ENCODE measurements at places on chromosomes 12 and 14.

DNA sequence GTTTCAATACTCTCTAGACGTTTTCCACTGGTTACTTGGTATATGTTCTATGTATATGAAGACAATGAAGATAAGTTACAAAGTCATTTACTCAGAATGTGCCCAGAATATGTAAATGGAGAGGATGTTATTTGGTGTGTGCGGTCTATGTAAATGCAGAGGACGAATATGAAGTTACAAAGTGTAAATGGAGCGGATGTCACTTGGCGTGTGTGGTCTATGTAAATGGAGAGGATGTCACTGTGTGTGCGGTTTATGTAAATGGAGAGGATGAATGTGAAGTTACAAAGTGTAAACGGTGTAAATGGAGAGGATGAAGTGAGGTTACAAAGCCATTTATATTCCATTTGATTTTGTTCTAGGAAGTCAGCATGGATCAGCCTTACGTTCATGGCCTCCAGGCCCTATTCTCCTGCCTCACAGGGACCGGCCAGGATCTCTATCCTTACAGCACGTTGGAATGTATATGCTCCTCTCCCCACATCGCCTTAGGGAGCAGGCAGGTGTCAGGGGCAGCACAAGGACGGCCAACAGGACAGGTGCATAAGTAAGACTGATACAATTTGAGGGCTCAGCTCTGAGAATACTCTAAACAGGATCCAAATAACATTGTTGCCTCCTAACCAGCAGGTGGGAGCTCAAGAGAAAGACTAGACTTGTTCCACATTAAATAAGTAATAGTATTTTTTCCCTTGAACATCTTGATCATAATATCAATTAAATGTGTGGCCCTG is 42.4 kb downstream of the GLRX5 start:
- no peak for DNase-seq

- no peak for DNase-seq
Measured at GRCh38 chr14:42023452-42023851, 416.8 kb downstream of the LRFN5 start.

DNA sequence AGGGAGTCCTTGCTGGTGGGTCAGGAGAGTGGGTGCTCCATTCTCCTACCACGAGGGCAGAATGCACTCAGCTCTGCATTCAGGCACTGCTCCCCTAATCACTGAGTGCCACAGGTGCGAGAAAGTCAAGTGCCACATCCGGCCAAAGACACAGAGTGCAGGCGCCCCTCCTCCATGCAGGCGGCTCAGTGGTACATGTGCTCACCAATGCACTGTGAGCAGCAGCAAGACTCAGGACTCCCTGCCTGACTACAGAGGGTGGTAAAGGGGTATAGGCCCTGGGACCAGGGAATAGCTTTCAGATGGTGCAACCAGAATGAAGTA is 32.9 kb downstream of the ZFYVE21 start:
- no peak for DNase-seq

DNA sequence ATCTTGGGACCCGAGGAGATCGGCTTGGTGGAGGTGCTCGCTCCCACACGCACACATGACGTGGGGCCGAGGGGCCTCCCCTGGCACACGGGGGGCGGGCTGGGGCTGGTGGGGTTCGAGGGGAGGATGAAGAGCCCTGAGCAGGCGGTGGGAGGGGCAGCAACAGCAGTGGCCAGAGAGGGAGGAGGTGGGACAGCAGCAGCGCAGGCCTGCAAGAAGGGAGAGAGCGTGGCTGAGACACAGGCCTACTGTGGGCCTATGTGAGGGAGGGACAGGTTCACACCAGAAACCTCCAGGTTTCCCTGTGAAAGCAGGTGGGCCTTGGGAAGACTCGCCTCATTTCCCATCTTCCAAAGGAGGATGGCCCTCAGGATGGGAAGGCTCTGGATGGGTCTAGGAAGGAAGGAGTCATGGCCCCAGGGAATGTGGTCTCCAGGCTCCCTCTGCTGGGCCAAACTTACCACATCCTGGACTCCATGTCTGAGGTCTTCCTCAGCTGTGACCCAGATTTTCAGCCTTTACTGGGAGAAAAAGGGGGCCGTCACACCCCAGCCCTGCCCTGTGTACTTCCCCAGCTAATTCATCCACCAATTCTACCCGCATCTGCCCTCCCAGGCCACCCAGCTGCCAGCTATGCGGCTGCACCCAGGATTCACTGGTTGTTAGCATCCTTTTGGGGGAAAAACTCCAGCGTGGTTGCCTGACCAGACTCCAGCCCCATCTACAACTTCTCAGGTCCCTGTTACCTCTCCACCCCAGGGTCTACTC is 2.8 kb downstream of the PIANP start:
- DNase-seq: no peak

DNA sequence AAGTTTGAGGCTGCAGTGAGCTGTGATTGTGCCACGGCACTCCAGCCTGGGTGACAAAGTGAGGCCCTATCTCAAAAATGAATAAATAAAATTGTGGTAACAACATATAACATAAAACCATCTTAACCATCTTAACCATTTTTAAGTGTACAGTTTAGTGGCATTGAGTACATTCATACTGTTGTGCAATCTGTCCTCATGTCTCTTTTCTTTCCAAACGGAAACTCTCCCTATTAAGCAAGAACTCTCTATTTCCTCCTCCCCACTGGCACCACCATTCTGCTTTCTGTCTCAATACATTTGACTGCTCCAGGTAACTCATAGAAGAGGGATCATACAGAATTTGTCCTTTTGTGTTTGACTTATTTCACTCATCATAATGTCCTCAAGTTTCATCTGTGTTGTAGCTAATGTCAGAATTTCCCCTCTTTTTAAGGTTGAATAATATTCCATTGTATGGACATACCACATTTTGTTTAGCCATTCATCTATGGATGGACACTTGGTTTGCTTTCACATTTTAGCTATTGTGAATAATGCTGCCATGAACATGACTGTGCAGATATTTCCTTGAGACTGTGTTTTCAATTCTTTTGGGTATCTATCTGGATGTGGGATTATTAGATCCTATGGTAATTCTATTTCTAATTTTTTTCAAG is 4.4 kb upstream of the MARK3 start:
- DNase-seq: no peak

GRCh38 chr14:21089271-21089670 is 9.2 kb downstream of the ZNF219 start:
- no peak for DNase-seq

GRCh38 chr12:114237230-114237629 is 168.7 kb downstream of the TBX5 start:
- DNase-seq: no peak

DNA sequence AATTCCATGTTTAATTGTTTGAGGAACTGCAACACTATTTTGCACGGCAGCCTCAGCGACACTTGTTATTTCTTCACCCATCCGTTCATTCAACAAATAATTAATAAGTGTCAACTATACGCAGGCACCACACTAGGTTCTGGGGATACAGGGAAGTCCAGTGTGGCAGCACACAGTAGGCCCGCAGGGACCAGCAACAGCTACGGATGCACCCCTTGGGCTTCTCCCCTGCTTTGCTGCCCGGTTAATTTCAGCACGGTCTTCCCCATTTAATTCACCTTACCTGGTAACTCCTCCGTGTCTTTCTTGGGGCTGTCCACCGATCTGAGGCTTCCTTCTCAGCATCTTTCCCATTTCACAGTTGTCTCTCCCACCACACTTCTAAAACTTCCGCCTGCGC is 48.3 kb downstream of the ZFP36L1 start:
- no peak for DNase-seq

DNA sequence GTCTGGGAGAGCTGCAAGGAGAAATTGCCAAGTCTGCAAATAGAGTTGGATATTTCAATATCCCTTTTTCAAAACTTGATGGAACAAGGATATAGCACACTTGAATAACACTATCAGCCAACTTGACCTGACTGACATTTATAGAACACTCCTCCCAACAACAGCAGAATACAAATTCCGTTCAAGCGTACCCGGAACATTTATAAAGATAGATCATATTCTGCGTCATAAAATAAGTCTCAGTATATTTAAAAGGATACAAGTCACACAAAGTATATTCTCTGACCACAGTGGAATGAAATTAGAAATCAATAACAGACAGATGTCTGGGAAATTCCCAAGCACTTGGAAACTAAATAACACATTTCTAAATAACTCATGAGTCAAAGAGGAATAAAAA is 29.0 kb upstream of the MEG3 start:
- DNase-seq: no peak

DNA sequence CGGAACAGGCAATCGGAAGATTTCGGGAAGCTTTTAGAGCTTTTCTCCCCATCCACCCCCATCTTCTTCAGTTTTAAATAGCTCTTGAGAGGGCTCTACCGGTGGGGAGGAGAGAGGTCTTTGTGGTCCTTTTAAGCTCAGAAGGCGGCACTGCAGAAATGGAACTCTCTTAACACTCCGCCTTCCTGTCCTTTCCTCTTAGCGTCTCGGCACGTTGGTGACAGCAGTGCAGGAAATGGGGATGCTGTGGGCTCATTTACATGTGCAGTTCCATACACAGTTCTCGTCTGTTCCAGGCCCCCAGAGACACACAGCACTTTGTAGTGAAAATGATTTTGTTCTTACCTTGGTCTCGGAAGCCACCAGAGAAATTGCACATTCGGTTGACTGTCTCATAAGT is 50.4 kb upstream of the RIN3 start:
- DNase-seq: no peak

DNA sequence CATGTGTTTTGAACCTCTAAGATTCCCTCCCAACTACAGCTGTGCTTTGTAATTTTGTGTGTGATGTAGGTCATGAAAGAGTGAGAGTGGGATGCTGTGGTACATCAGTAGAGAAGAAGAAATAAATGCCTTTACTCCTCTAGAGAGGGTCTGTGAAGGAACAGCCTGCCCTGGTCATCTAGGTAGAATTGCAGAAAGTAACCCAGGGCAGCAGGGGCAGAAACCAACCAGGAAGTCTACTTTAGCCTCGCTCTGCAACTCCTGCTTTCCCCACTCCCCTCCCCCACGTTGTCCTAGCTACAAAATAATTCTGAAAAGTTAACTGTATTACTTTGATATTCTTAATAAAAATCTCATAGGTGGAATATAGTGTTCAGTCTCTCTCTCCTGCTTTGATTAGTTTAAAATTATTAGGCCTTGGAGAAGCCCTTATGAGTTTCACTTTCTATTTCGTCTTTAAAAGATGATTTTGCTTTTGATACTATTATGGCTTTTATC is 7.5 kb downstream of the TBK1 start:
- DNase-seq: no peak

GRCh38 chr14:40685764-40686163 is 920.9 kb upstream of the LRFN5 start:
- no peak for DNase-seq

- DNase-seq: no peak
Measured at GRCh38 chr14:68219407-68219806, 399.8 kb downstream of the RAD51B start.

DNA sequence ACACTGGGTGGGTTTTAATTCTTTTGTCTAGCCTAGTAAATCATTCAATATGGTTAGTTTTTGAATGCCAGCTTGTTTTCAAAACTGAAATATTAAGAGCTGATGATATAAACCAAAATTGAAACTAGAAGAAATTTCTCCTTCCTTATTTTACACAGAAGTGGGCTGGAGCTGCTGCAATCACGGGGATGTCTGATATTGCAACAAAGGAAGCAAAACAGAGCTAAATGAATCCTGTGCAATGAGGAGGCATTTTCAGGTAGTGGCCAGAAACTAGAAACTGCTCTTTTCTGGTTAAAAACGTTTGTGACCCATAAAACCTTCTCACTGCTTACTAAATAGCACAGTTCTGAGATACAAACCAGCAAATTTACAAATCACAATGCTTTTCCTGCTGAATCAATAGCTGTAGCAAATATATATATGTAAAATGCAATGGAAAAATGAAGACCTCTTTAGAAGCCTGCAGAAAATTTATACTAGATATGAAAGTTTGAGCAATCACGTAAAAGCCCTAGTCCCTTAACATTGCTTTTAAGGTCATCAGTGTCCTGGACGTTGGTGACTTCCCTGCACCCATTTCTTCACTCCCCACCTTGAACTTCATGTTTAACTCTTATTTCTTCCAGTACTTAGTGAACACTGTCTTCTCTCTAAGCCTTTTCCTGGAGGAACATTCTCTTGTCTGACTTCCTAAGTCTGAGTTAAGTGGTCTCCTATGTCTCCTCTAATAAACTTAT is 15.9 kb upstream of the LRRK2 start:
- no peak for DNase-seq

DNA sequence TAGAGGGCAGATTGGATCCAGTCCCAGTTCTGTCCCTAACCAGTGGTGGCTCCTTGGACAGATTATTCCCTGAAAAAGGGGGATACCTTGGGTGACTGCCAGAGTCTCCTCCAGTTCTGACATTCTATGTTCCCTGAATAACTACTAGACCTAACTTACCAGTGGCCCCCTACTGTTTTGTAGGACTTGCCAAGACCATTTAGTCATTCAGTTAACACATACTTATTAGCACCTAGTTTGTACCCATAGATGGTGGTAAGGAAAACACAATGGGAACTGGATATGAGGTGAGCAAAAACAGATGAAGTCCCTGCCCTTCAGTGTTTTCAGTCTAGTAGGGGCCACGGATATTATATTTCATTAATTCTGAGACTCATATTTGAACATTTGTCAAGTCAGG is 3.5 kb downstream of the PRPF40B start:
- no peak for DNase-seq

DNA sequence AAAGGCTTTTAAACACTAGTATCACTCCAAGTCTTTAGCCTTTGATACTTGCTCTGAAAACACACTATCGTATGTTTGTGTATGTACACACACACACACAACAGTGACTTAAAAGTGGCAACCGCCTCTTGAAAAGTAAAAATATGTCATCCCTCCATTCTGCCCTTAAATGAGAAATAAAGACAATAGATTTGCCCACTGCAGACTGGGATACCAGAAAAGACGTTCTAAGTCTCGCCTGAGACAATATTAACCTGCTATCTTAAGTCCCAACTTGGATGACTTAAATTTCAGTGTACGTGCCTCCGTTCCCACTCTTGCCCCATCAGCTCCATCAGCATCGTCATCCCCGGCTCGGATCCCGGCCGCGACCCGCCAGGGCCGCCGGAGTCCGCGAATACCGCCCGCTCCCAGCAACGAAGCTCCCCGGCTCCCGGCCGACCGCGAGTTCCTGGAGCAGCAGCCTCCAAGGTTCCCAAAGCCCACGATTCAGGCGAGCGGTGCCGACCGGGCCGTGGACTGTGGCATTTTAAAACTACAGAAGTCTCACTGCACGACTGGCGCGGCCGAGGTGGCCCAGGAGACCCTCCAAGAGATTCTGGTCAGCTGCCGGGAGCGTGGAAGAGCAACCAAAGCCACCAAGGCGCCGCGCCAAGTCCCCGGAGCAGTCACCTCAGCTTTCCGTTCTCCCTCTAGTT is 2.8 kb upstream of the ARID2 start:
- no peak for DNase-seq

DNA sequence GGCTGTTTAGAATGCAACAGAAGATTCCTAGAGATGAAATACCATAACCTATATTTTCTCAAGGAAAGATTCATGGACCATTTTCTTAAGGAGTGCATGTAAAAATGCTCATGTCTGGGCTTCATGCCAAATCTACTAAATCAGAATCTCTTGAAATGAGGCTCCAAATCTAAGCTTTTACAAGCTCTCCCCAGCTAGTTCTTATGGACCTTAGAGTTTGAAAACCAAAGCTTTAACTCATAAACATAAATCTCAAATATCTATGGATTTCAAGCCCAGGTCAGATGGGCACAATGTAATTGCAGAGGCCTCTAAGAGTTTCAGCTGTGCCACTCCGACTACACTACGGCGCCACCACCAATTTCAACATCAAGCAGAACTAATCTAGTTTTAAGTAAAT is 117.3 kb upstream of the CAND1 start:
- no peak for DNase-seq

All from fibroblast of skin of left biceps (primary cell).